ENCODE measurements at places on chromosomes 4 and X.
A peak's percentile ranks its signal among the peaks of the same experiment; 100 is the strongest.

DNA sequence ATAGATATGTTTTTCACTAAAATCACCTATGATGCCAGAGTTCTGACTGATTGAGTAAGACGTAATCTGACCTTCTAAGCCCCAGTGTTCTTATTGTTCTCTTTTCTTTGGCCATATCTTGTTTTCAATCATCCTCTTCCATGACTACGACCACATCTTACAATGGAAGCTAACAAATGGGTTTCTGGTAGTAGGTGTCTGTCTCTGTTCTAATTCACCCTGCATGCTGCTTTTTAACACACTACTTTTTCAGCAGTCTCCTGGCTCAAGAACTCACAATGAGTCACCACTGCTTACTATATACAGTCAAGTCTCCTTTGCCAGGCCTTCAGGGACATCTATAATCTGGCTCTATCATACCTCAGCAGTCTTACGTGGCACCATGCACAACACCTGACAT, 146.1 kb downstream of the NEXMIF start:
- no peak for DNase-seq

- no peak for DNase-seq
Measured at GRCh38 chr4:8759987-8760386, 111.7 kb downstream of the HMX1 start.

GRCh38 chr4:22179124-22179874, 230.7 kb upstream of the KCNIP4 start:
- no peak for DNase-seq

- no peak for DNase-seq
Measured at GRCh38 chr4:81898862-81899504, 427.3 kb upstream of the RASGEF1B start.

- DNase-seq, result no peak
Measured at GRCh38 chrX:148611993-148612392, 111.6 kb downstream of the AFF2 start.

DNA sequence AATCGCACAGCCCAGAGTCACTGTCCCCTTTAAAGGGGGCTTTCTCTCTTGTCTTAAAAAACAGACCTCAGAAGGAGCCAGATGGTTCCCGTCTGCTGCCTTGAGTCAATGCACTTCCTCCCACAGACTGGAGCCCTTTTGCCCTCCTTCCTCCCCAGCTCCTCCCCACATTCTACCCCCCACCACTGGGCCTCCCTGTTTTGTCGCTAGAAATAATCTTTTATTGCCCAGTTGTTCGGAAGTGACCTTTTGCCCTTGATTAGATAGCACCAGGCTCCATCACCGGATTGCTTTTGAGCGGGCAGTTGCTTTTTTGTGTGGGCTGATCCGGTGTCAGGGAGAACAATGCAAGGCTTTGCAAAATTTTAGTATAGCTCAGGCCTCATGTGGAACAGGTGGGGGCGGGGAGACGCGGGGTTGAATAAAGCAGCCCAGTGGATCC, 47.7 kb downstream of the SPRY1 start:
- DNase-seq, result no peak

DNA sequence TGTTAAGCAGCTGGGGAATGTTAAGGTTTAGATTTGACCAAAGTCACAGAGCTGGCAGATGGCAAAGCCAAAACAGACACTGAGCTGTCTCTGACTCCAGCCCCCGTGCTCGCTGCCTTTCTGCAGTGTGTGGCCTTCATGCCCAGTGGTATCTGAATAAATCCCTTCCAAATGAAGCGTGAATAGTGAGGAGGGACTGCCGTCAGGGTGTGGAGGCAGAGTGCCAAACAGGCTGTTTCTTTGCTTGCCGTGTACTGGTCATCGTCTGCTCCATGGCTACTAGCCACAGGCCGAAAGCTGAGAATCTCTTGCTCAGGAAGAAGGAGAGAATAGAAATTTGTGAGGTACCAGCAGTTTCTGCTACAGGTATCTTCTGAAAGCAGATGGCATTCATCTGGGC, 19.7 kb downstream of the PRIMPOL start:
- DNase-seq, result no peak

DNA sequence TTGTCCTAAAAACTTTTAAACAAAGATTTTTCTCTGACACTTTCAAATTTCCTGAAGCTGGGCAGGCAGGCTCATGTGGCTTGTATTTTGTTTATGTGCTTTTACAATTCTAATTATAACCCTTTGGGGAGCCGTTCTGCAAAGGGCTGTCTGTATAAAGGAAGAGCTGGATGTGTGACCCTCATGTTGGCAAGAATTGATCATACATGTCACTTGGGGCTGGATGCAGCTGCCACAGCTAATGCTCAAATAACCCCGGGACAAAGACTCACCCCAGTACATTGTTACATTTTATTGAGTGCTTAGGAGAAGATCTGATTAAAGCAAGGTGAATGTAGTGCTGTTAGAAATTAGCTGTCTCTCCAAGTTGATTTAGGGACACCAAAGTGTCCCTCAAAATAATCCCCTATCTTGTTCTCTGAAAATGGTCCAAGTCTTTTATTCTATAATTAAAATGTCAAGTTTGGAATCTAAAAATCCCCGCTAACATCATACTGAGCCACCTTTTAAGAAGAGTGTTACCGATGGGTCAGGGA, 13.0 kb upstream of the DAPP1 start:
- DNase-seq, result peak; percentile 86

GRCh38 chr4:36254371-36254770, 10.1 kb upstream of the ARAP2 start:
- DNase-seq, result no peak

DNA sequence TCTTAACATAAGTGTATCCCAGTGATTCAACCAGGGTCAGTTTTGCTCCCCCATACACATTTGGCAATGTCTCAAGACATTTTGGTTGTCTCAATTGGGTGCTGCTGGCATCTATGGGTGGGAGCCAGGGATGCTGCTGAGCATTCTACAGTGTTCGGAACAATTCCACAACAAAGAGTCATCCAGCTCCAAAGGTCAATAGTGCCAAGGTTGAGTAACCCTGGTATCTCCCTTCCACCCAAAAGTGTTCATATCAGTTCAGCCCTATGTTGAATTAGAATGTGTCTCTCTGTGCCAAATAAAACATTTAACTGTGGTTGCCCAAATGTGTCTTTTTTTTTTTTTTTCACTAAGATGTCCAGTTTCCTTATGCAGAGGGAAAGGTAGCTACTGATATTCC, 129.4 kb upstream of the RAI2 start:
- no peak for DNase-seq

DNA sequence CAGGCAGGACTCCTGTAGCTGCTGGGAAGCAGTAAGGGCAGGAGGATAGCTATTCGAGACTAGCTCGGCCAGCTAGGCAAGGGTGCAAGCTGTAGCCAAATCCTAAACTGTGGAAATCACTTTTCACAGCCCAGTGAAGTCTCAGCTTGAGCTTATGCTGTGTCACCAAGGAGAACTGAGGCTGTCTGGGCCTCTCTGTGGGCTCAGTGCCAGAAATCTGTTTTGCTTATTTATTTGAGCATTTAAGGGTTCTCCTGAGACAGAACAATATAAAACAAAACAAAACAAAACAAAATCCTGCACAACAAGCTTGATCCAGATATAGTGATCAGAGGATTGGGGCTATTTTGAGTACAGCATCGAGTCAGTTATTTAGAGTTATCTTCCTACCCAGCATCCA, 97.5 kb downstream of the FANCB start:
- DNase-seq, result no peak

DNA sequence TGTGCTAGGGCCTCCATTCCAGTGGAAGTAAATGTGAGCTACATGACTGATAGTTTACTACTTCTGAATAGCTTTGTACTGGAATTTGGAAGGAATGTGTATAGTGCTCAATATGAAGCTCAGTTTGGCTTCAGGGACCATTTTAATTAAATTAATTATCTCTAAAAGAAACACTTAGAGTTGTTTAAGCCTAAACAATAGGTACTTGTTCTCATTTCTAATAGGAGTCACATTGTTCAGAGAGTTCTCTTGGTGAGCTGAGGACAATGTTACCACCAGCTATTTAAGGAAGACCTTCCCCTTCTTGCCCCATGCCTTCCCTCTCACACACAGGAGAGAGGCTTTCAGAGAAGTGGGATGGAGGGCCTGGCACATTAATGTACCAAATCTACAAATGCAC, 78.3 kb downstream of the CHIC2 start:
- no peak for DNase-seq

GRCh38 chrX:83535417-83536196, 27.5 kb downstream of the POU3F4 start:
- no peak for DNase-seq

- no peak for DNase-seq
Measured at GRCh38 chr4:136329042-136329662, 1203.1 kb downstream of the PCDH18 start.

- DNase-seq, result no peak
Measured at GRCh38 chr4:161538941-161539340, 624.9 kb downstream of the FSTL5 start.

GRCh38 chr4:176377780-176378179, 58.0 kb downstream of the SPCS3 start:
- no peak for DNase-seq

- no peak for DNase-seq
Measured at GRCh38 chr4:57764856-57765255, 654.7 kb upstream of the IGFBP7 start.

- no peak for DNase-seq
Measured at GRCh38 chr4:165520086-165520485, 141.3 kb downstream of the CPE start.

DNA sequence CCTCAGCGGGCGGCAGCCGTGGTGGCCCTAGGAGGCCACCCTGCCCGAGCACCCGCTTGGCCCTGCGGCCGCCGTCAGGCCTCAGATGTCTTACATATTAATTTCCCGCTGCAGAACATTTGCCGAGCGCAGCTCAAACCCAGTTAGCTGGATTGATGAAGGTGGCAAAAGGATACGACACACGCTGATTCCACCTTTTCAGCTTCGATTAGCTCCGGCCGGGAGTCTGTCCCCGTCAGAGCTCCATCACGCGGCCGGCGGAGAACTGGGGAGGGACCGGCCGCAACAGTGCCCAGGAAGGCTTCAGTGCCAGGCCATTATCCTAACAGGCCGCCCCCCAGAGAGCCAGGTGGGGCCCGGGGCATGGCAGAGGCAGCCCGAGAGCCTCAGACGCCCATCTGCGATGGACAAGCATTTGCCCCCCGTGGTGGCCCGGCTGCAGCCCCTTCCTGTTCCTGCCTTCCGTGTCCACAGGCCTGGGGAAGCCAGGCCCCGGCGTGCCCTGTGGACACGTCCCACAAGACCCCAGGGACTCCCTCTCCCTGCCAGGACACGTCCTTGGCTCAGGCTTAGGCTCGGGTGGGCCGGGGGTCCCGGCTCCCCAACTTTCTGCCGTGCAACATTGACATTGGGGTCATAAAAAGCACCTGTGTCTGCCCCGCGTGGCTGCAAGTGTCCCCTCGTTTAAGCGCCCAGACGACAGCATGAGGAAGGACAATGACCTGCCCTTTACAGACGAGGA, 133.8 kb upstream of the NKX1-1 start:
- DNase-seq, result no peak

DNA sequence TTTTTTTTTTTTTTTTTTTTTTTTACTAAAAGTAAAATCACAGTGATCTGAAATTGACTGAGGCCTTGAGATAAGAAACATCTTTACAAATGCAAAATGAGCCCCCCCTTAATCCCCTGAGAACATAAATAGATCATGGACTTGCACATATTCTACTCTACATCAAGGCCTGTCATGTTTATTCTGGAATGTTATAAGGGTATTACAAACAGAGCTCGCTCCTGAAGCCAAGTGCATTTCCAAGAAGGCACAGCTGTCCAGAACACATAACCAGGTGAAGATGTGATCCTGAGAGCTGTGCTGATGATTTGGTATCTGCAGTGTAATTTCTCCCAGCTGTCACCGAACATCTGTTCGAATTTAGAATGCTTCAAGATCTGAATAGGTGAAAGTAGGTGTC, 384.5 kb downstream of the GPAT3 start:
- DNase-seq, result no peak

DNA sequence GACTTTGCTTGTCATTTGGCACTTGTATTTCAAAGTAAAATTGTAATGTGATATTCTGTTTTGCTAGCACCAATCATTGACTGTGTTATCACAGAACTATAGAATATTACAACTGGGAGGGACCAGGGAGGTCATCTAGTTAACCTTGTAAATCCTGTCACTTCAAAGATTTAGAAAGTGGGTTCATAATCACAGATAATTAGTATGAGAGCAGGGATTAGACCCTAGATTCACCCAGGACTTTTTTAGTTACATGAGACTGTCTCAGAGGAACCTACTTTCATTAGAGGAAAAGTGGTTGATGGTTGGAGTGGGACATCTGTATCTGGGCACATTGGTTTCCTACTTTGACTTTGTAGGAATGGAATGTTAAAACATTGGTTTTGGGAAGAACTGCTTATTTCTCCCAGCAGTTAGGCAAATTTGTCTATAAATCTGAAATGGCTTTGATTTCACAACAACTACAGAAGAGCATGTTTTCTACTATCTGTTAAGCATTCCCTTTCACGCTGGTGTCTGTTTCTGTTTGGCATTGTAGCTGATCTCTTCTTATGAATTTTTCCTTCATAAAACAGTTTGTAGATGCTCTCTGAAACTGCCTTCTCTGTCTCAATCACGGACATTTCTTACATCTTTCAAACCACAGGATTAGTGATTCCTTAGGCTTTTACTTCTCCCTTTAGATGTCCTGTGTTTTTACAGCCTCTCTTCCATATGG, 144.1 kb downstream of the DIPK2B start:
- DNase-seq, result no peak

DNA sequence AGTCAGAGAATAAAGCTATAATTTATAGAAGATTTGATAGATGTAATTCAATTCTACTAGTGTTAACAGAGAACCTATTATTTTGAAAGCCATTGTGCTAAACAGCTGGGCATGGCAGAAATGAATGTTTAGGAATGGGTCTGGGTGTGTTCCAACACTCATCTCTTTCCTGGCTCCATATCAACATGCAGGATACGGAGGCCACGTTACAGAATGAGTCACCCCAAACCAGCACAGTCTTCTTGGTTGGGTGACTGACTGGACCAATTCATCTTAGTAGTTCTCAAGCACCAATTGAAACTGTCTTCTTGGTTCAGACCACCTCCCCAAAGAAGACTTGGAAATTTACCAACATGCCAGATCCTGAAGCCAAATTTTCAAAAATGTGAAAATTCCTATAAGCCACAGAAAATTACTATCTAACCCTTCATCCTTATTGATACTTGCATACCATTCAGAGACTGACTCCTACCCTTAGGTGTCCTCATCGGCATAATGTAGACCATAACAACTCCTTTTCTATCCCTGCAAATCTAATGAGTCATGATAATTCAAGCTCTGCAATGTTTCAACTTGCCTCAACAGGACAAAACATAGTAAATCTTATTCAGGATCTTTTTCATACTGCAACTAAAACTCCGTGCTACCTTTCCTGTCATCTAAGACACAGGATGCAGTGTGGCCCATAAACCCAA, 52.0 kb upstream of the ATOH1 start:
- no peak for DNase-seq

GRCh38 chr4:41887821-41888686, 47.2 kb upstream of the TMEM33 start:
- DNase-seq, result no peak

- DNase-seq, result peak; percentile 46
Measured at GRCh38 chr4:166165829-166166420, 292.9 kb downstream of the TLL1 start.

DNA sequence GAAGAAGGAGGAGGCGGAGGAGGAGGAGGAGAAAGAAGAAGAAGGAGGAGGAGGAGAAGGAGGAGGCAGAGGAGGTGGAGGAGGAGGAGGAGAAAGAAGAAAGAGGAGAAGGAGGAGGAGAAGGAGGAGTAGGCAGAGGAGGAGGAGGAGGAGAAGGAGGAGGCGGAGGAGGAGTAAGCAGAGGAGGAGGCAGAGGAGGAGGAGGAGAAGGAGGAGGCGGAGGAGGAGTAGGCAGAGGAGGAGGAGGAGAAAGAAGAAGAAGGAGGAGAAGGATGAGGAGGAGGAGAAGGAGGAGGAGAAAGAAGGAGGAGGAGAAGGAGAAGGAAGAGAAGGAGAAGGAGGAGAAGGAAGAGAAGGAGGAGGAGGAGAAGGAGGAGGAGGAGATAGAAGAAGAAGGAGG, 19.9 kb downstream of the MRFAP1 start:
- DNase-seq, result no peak
